ENCODE measurements at places on chromosomes 6 and 20.

DNA sequence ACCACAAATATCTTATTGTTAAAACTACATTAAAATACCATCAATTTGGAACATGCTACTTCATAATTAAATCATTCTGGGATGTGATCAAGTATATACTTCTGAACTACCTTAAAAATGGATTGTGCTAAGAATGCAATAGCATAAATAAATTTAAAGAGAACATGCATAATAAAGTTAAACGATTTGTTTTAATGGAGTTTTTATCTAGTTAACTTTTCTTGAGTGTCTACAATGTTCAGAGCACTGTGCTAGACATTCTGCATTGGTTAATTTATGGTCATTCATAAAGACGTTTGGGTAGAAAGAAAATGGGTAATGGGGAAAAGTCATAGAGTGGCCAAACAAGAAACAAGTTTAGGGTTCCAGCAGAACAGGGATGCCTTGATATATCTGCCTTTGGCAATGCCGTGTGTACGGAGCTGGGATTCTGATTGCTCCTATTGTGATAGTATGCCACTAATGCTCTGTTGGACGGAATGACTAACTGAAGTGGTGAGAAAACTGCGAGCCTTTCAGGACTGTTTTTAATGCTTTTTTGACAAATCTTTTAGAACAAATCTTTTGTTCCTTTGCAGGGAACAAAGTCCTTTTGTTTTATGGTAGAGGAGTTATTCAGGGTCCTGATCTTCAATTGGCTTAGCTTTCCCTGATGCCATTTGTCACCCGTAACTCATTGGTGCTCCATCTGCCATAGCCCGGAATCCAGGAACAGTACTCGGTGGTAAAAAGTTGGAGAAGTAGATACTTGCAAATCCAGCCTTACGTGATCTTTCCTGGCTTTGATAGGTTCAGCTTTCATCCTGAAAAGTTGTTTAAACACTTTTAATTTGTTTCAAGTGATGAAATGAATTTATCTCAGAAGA, 162.6 kb downstream of the BCKDHB start:
- no peak for DNase-seq

DNA sequence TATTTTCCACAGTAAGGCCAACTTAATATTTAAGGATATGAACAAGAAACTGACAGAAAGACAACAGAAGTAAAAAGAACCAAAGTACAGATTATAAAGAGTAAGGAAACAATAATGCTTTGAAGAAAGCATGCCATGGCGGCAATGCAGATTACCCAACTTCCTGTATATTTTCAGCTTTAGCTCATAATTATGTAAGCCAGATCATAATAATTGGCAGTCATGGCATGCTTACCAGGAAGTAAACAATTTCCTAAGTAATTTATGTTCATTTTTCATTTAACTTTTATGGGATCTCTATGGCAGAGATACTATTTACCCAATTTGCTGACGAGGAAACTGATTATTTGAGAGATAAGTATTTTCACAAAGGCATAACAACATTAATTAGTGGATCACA, 988.7 kb downstream of the HACE1 start:
- no peak for DNase-seq

DNA sequence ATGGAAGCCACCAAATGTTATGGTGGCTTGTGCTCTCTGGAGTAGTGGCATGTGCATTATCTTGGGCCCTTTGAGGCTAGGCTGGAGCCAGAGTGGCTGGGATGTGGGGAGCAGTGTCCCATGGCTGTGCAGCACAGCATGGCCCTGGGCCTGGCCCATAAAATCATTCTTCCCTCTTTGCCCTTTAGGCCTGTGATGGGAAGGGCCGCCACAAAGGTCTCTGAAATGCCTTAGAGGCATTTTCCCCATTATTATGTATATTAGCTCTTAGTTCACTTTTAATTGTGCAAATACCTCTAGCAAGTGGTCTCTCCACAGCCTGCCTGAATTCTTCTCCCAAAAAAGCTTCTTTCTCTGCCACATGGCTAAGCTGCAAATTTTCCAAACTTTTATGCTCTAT, 297.3 kb upstream of the IRAK1BP1 start:
- DNase-seq = no peak

GRCh38 chr6:116948533-116949304, 71.7 kb downstream of the RFX6 start:
- DNase-seq = no peak

GRCh38 chr20:59371431-59371830, 71.0 kb downstream of the EDN3 start:
- no peak for DNase-seq

GRCh38 chr6:139473731-139474130, 99.3 kb upstream of the CITED2 start:
- no peak for DNase-seq

- no peak for DNase-seq
Observed at GRCh38 chr6:43682724-43683429, 4.7 kb downstream of the MRPS18A start.

GRCh38 chr20:4120921-4121321, 105.6 kb upstream of the RNF24 start:
- no peak for DNase-seq

- no peak for DNase-seq
Observed at GRCh38 chr20:62854121-62854520, 7.5 kb downstream of the TCFL5 start.

DNA sequence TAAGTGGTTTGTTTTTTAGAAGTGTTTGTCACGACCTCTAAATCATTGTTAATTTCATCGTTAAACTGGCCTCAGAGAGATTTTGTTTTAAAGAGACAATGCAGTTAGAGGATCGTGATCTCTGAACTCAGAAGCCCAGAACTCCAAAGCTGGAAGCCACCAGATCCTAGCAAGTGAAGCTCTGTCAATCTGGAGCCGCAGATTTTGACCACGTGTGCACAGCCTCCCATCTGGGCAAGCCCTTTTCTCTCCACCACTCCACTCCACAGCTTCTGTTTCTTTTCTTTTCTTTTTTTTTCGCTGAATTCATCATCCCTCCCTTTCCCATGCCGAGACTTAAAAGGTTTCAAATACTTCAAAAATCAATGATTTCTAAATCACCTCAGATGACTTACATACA, 142.2 kb upstream of the ESR1 start:
- DNase-seq = no peak

DNA sequence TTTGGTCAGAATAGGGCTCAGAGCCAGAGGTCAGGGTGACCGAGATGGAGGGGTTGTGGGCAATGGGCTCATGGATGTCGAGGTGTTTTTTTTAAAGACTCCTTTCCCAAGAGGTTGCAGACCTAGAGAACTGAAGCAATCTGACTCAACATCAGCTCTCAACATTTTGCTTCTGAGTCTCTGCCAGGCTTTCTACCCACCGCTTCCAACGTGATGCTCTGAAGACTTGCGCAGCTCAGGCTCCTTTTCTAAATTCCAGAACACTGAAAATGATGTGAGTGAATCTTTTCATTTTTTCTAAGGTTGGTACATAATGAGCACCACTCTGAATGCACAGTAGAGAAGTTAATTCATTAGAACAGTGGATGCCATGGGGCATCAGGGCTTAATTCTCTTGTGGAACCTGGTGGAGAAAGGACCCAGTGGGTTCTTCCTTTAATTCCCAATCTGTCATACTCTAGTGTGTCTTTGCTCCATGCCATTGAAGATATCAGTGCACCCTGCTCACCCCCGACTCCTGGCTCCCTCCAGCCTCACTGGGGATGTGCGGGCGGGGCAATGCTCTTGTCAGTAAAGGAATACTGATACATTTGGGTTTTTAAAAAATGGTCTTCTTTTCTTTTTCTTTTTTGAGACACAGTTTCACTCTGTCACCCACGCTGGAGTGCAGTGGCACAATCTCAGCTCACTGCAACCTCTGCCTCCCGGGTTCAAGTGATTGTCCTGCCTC, 17.0 kb upstream of the KIF13A start:
- no peak for DNase-seq

DNA sequence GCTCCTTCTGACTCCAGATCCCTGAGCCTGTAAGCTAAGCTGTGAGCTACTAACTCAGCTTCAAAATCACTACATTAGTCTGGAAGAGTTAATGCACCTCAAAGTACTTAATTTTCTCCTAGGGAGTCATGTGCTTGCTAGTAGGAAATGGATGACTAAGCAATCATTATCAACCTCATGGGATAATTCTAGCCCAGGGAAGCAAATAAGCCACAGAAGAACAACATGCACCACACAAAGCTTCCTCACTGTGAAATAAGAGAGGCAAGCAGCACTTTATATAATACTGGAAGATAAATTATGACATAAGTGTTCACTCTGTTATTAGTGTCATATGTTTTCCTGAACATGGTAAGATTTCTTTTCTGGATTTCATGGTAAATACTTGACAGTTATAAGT, 57.9 kb upstream of the RCAN2 start:
- no peak for DNase-seq

- no peak for DNase-seq
Observed at GRCh38 chr6:19465760-19466159, 371.4 kb upstream of the ID4 start.

DNA sequence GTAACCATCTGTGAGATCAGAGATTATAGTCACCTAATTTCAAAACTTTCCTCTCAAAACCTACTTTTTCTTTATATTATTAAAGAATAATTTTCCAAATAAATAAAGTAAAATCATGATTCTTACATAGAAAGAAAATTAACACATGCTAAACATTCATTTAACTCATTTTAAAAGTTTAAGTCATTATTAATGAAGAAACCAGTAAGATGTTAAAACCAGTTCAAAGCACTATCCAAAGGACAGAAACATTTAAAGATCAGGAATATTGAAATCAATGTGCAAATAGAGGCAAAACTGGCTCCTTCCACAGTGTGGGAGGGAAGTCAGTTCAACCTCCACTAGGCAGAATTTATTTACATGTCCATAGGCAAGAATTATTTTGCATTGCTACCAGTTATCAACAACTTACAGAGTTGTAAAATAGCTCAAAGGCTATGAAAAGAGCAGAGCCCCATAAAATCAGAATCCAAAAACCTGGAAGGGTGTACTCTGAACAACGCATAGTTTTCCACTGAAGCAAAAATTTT, 146.9 kb downstream of the KHDC1L start:
- no peak for DNase-seq

DNA sequence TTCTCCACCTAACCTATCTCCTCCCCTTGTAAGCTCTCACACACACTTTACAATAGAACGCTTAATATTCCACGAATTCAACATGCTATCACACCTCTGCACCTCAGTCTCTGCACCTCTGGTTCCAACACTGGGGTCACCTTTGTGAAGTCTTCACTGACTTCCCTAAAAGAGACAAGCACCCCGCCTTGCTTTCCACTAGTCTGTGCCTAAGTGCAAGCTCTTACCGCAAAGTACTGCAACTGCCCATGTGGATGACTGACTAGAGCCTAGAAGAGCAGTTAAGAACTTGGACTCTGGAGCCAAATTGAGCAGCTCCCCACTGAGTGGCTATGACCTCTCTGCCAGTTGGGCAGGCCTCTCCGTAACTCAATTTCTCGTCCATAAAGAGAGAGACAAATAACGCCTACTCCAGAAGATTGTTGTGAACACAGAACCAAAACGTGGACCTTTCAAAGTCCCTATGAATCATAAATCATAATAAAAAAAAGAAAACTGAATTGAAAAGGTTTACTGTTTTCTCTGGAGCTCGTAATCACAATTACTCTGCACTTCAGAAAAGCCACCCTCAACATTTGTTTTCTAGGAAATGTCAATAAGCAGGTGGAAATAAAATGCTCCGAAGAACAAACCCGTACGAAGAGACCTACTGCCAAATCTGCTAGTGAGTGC, 1.2 kb downstream of the IFNGR1 start:
- no peak for DNase-seq

GRCh38 chr6:13250703-13251102, 77.6 kb downstream of the TBC1D7 start:
- DNase-seq = no peak

DNA sequence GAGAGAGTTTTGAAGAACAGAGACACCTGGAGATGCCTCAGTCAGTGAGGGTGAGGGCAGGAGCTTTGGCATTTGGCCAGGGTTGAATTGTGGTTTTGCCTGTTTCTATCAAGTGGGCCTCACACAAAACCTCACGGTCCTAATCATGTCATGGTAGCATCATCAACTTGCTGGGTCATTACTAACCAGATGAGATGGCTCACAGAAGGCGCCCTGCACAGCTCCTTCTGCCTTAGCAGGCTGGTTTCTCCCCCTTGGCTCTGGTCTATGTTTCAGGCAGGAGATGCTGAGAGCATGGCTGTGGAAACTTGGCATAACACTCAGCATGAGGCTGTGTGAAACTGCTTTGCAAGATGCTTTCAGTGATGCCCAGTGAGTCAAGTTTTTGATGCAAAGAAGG, 99.3 kb downstream of the LRRC1 start:
- DNase-seq = no peak

- DNase-seq = no peak
Observed at GRCh38 chr20:63653974-63654668, 897 bp upstream of the STMN3 start.

GRCh38 chr6:117906958-117907600, at the start of gene SLC35F1:
Gene SLC35F1, plus strand, starts transcription at chr6:117907264.
- DNase-seq = peak; percentile 37

- no peak for DNase-seq
Observed at GRCh38 chr6:44653761-44654218, 266.3 kb downstream of the CDC5L start.

GRCh38 chr6:136181861-136182260, 68.2 kb downstream of the MTFR2 start:
- no peak for DNase-seq

DNA sequence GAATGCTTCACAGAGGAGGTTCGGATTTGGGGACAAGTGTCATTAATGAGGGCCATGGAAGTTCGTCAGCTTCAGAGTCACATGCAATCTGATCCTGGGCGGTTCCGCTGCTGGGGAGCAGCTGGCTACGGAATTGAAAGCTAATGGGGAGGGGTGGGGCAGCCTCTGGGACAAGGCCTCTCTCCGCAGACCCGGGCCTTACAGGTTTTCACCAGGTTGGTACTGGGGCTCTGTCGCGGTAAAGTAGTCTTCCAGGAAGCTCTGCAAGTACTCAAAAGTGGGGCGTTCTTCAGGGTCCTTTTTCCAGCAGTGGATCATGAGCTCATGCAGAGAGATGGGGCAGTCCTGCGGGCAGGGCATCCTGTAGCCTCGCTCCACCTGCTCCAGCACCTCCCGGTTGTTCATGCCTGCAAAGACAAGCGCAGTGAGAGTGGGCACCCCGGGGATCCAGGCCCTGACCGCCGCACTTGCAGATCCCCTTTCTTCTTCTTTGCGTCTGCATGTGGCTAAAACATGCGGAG, 55.9 kb upstream of the TRAF3IP2 start:
- DNase-seq = no peak

GRCh38 chr6:31058128-31058894, 48.0 kb downstream of the MUC22 start:
- no peak for DNase-seq

GRCh38 chr20:1813674-1814635, 81.3 kb upstream of the SIRPA start:
- no peak for DNase-seq

DNA sequence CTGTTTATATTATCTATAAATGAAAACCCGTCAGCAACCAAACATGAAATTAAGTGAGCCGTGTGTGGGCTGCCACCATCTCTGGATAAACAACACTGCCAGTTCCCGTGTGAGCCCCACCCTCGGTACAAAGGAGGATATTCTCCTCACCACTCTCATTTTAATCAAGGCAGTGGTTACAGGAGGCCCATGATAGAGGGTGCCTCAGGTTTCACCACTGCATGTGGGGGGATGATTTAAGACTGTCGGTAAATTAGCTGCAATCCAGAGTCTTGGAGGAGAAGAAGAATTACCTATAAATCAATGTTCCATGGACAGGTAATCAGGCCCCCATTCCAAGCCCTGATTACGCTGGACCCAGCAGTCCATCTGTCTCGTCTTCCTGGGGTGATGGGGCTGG, 361.6 kb upstream of the SULF2 start:
- DNase-seq = no peak

GRCh38 chr6:43308101-43308989, at the start of gene CRIP3:
Gene CRIP3, minus strand, starts transcription at chr6:43308826. Its CDS starts 34 bp downstream, at chr6:43308792.
- peak; percentile 72 for DNase-seq

All from activated naive CD4-positive, alpha-beta T cell treated with anti-CD3 and anti-CD28 coated beads, Interleukin-2, amount 10 ng/mL, durations not matched to agents 7 days and 5 days (primary cell).